Dorsolateral prefrontal cortex (tissue), 122 donors: ENCODE measurements at places on chromosomes 7 and 10. TPM values are rescaled to one million over a fixed set of nuclear protein-coding genes. Genes with fewer than 3 reads are reported as not detected.

The SFTPA1 gene
- total RNA-seq = not detected

The BTBD16 gene
- total RNA-seq = 6.8 TPM

The SHH gene
- total RNA-seq = 5.1 TPM

DNA sequence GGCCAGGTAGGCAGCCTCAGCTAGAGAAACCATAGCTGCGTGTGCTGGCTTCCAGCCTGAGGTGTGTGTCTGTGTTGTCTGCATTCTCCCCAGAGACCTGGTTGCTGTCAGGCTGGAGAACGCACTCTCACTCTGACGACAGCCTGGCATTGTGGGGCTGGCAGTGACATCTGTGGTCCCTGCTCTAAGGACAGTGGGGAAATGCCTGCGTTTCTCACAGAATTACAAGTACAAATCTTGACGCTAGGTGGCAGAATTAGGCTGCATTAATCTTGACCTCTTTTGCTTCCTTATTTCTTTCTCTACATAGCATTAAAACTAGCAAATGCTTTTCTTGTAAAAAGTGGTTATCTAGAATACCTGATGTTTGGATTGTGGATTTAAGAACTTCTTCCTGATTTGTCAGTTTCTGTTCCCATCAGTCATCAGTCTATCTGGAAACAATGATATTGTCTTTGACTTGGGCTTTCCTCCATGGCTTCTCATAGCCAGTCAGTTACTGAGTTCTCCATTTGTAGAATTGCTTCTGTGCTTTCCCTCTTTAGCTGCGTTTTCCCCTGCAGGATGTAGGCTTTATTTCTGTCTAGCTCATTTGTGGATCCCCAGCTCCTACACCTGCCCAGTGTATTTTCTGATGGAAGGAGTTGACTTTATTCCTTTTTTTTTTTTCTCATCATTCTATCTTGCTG, 86.0 kb downstream of the FANK1 start:
- peak; percentile 20 for DNase-seq
